ENCODE measurements at places on chromosomes 1 and 21.

GRCh38 chr1:202235003-202235660, 41.5 kb downstream of the LGR6 start:
- DNase-seq = no peak

GRCh38 chr1:118744420-118744819, 243.7 kb downstream of the TBX15 start:
- no peak for DNase-seq

GRCh38 chr1:154493276-154493675, 8.7 kb upstream of the TDRD10 start:
- no peak for DNase-seq

DNA sequence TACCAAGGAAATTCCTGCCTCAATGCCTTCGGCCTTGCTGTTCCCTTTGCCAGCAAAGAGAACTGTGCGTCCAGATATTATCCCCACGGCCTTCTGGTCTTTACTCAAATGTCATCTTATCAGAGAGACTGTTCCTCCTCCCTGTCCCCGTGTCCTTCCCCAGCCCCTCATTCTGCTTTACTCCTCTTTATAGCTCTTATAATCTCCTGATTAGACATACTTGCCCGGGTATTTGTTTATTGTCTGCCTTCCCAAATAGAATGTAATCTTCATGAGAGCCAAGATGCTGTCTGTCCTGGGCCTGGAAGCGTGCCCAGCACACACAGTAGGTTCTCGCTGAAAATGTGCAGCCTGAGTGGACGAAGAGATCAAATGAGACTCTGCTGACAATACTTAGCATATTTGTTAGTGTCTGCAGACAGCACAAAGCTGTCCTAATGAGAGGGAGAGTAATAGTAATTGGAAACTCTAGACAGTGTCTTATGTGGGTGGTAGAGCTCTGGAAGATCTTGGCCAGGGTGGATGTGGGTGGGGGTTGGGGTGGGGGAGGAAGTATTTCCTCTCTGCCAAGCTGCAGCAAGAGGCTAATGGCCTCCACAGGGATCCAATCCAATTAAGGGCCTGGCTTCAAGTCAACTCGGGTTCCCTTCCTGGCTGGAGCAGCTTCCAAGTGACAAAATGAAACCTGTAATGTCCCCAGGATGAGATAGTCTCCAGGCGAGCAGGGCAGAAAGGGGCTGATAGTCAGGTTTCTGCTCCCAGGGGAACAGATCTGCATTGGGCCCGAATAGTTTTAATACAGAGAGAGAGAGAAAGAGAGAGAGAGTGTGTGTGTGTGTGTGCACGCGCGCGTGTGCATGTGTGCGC, 9.5 kb upstream of the CLIC4 start:
- no peak for DNase-seq

- no peak for DNase-seq
Measured at GRCh38 chr1:218748071-218748470, 402.9 kb downstream of the TGFB2 start.

- no peak for DNase-seq
Measured at GRCh38 chr1:218837051-218837450, 336.6 kb upstream of the LYPLAL1 start.

Data from stimulated activated CD4-positive, alpha-beta T cell treated with anti-CD3 and anti-CD28 coated beads, Interleukin-15, amount 100 ng/mL, for 1 hour (primary cell).